ENCODE measurements at places on chromosomes 12 and 14. TPM values are rescaled to one million over a fixed set of nuclear protein-coding genes. Genes with fewer than 3 reads are reported as not detected.

Gene SLC8A3
- 0.10 TPM for total RNA-seq

DNA sequence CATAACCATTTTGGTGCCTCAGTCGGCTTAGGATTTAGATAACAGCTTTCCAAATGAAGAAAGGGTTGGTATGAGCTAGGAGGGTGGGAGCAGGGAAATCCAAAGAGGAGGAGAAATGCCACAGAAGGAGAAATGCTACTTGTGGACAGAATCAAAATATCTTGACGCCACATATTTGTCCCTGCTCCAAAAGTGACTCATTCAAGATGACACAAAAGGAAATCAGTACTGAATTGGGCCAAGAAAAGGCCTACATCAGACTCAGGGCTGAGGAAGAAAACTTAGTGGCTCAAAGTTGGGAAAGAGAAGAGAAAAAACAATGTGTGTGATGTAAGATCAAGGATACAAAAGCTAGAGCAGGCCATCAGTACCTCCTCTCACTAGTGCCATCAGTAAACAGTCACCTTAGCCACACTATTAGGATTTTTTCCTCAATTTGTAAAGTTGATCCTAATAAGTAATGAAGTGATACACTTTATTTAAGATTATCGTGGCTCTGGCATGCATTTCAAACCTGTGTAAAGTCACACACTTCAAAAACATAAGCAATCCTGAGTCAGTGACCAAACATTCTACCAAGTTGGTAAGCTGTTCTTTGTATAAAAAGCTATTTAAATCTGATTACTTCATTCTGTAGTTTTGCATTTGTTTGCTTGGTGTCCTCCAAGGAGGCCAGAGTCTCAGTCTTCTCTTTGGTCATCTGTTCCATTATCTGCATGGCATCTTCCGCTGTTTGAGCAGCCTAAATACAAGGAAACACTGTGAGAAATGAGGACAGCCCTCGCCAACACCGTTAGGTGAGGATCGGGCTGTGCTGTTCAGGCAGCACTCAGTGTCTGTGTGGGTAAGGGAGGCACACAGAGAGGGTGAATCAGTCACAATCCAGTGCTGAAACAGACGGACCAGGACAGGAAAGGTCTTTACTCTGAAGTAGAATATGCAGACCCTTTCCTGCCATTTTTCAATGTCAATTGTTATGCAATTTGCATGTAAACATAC lies 52.6 kb upstream of the VPS33A start:
- DNase-seq = no peak

GRCh38 chr12:119201789-119202543 lies 23.2 kb downstream of the HSPB8 start:
- no peak for DNase-seq

Gene TSHR
- 1.1 TPM for total RNA-seq

Gene OTX2
- total RNA-seq = not detected

Gene PIWIL1
- total RNA-seq = not detected

Gene PPHLN1
- total RNA-seq = 45.3 TPM

Gene FGF6
- total RNA-seq = not detected

Gene MAP4K5
- 44.9 TPM for total RNA-seq

- no peak for DNase-seq
Measured at GRCh38 chr14:67851785-67852410, 32.3 kb downstream of the RAD51B start.

Gene SMOC1
- 7.1 TPM for total RNA-seq

All from posterior vena cava (tissue), 2 donors.